ENCODE measurements at places on chromosomes 12 and 14.

- DNase-seq: no peak
These were observed 574 bp upstream of the CRADD start for GRCh38 chr12:93676408-93677194.

DNA sequence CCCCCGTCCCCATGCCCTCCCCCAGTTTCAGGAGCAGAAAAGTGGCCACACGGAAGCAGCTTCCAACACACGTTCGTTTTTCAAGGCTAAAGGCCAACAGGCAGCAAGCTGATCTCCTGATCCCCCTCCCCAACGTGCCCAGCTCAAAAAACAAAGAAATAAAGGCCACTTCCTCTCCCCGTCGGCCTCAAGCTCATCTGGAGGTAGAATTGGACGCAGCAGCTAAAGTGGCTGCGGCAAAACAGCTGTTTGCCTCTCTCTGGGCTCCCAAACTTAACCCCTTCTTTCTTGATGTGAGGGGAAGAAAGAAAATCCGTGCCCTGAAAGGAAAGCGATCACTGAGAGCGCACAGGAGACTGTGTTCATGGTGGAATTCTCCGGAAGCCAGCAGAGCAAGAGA, 66.3 kb downstream of the SCARB1 start:
- DNase-seq: no peak

GRCh38 chr14:61712137-61712536, 16.8 kb downstream of the HIF1A start:
- DNase-seq: no peak

- DNase-seq: no peak
These were observed 28.3 kb downstream of the TTC5 start for GRCh38 chr14:20277409-20277808.

GRCh38 chr12:96197503-96198272, 3.5 kb downstream of the ELK3 start:
- no peak for DNase-seq

DNA sequence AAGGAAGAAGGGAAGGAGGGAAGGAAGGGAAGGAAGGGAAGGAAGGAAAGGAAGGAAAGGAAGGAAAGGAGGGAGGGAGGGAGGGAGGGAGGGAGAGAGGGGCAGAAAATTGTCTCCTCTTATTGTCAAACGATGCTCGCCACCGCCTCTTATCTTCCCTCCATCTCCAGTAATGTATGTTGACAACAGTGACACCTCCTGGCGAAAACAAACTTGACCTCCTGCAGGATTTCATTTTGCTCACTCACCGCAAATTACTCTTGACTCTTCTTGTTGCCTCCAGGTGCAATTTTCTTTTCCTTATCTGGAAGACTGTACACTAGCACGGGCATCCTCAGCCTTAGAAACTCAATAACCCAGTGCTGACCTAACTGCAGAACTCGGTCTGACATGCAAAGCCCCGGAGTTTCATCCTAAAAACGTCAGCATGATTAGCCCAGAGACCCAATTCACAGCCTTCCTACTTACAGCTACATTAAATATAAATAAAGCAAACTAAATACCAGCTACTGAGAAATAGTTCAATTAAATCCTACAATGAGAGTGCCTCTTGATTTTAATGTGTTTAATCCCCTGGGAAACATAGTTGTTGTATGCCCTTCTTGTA, 512.4 kb upstream of the TMPO start:
- no peak for DNase-seq

DNA sequence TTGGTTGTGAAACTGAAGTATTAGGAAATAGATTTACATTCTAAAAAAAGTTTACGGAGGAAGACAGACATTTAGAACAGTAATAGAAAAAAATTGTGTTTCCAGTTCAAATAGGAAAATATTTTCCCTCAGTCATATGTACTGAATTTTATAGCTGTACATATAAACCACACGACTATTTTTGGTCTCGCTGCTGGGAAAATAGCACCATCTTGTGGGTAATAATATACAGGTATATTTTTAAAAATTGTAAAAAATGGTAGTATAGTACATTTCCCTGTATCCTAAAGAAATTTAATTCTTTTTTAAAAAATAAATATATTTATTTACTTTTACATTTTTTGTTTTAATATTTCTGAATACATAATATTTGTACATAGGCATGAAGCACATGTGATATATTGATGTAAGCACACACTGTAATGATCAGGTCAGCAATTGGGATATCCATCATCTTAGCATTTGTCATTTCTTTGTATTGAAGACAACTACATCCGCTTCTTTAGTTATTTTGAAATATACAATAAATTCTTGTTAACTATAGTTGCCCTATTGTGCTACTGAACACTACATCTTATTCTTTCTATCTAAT, 168.6 kb downstream of the ALX1 start:
- no peak for DNase-seq

DNA sequence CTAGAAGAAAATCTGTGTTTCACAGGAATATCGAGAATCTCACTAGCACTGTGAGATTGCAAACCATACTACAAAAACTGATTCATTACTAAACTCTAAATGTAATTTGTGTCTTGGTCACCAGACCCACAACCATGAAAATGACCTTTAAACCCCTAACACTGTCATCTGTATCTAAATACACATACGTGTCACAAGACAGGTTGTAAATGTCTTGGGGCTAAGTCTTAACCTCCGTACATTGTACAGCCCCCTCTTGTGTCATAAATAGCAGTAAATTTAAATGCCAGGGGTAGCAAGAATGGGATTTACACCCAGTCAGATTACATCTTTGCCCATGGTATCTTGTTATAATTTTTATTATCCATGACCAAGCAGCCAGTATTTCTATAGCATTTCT, 117.3 kb downstream of the GPR135 start:
- no peak for DNase-seq

GRCh38 chr12:104669851-104670337, 213.1 kb downstream of the CHST11 start:
- DNase-seq: no peak

DNA sequence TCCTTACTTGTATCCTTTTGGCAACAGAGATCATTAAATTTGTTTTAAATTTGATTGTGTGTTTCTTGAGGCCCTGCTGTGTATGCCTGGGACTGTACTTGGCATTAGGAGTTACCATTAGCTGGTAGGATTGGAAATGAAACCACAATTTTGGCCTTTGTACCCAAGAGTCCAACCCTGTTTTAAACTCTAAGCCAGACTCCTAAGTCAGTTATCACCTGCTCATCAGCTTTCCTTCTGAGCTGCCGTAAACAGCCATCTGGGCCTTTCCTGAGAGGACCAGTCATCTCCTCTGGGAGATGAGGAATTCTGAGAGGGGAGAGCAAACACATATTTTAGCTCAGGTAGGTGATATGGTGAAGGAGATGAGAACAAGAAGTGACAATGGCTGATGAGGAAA, 74.3 kb upstream of the SRSF5 start:
- DNase-seq: no peak

DNA sequence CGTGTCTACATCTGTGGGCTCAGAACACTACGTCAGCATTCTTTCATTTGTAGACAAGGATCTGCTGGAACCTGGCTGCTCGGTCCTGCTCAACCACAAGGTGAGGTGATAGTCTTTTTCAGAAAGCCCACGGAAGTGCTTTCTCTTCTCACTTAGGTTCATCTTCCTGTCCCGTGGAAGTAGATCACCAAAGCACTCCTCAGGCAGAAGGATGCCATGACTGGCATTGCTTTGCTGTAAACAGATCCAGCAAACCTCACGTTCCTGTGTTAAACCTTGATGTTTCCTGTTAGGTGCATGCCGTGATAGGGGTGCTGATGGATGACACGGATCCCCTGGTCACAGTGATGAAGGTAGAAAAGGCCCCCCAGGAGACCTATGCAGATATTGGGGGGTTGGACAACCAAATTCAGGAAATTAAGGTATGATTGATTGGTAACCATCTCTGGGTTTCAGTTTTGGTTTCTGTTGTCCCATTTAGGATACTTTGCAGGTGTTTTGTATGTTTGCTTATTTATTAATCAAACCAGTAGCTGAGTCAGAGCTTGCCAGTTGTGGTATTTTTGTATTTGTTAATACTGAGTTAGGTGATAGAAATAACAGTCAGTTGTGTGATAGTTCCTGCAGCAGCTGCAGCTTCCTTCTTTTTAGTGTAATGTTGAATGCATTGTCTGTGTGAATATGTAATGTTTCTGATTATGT, 7.5 kb downstream of the PSMC1 start:
- DNase-seq: no peak

All from stimulated activated CD4-positive, alpha-beta T cell treated with anti-CD3 and anti-CD28 coated beads, Interleukin-15, amount 100 ng/mL, for 1 hour (primary cell).